Left ventricle myocardium superior (tissue), 1 donor: ENCODE measurements at places on chromosomes 6 and 20.

- DNase-seq, result no peak
These were observed 14.0 kb downstream of the RBL1 start for GRCh38 chr20:37081717-37082289.

GRCh38 chr6:164021589-164022250 is 607.2 kb downstream of the QKI start:
- DNase-seq, result no peak

DNA sequence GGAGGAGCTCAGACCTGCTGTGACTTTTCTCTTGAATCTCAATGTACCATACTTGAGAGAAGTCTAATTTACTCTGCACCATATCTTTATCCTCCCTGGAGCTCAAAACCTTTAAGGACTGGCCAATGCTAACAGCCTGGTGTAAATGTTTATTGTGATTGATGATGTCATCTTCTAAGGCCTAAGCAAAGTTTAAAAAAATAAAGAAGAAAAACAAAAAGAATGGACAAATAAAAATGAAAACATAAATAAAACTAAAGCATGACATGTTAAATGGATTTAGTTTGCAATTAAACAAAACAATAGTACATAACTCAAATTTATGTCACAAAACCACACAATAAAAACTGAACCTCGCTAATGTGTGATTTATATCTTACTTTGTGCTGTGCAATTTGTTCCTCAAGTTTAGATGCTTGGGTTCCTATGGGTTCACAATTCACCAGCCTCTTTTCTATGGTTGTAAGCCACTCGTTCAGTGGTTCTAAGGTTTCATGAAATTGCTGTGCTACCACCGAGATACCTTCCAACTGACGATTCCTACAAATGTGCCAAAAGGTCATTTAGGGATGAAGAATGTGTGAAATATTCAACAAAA is 113.0 kb downstream of the DST start:
- no peak for DNase-seq

GRCh38 chr20:24149881-24150307 is 161.3 kb upstream of the GGTLC1 start:
- DNase-seq, result peak; percentile 72

- no peak for DNase-seq
These were observed 7.8 kb downstream of the MAVS start for GRCh38 chr20:3854462-3854871.

GRCh38 chr20:2221921-2222320 is 73.9 kb upstream of the TGM3 start:
- no peak for DNase-seq

- DNase-seq, result no peak
These were observed 359.4 kb downstream of the ADGRB3 start for GRCh38 chr6:68994521-68994920.

- DNase-seq, result no peak
These were observed 15.4 kb downstream of the ENPP3 start for GRCh38 chr6:131652472-131652871.

- no peak for DNase-seq
These were observed 1.4 kb upstream of the TREML4 start for GRCh38 chr6:41226752-41227151.

GRCh38 chr6:40585223-40585622 is 1.9 kb downstream of the LRFN2 start:
- no peak for DNase-seq

DNA sequence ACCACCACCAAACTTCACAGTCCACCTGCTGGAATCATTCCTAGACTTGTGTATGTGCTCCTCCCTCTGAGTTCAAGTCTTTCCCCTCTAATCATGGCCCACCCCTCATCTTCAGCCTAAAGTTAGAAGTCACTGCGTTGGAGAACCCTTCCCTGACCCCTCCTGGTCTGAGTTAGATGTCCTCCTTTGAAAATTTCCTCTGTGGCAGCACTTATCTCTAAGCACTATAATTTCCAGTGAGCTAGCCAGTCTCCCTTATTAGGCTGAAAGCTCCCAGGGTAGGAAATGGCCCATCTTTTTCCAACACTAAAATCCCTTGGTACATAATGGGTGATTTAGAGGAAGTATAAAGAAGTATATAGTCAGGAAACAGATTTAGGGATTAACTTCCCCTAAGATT is 63.2 kb downstream of the SESN1 start:
- DNase-seq, result no peak

DNA sequence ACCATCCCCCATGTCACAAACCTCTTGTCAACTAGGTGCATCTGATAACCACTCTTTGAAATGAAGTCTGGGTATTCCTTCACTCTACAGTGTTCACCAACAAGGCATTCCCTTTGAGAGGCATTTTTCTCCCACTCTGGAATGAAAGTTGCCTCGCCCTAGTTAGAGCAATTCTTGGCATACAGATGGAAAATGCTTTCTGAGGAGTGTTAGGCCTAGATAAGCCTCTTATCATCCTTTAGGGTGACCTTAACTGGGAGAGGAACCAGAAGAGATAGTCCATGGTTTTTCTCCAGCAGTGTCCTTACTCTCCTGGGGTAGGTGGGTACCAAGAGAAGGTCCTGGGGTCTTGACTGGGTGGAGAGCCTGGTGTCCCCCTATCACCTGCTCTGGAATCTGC is 14.8 kb downstream of the CLIC5 start:
- DNase-seq, result no peak

GRCh38 chr20:17936761-17937732 is 31.5 kb downstream of the SNX5 start:
- peak; percentile 78 for DNase-seq

- DNase-seq, result no peak
These were observed 284.7 kb downstream of the CDH26 start for GRCh38 chr20:60242836-60243505.

DNA sequence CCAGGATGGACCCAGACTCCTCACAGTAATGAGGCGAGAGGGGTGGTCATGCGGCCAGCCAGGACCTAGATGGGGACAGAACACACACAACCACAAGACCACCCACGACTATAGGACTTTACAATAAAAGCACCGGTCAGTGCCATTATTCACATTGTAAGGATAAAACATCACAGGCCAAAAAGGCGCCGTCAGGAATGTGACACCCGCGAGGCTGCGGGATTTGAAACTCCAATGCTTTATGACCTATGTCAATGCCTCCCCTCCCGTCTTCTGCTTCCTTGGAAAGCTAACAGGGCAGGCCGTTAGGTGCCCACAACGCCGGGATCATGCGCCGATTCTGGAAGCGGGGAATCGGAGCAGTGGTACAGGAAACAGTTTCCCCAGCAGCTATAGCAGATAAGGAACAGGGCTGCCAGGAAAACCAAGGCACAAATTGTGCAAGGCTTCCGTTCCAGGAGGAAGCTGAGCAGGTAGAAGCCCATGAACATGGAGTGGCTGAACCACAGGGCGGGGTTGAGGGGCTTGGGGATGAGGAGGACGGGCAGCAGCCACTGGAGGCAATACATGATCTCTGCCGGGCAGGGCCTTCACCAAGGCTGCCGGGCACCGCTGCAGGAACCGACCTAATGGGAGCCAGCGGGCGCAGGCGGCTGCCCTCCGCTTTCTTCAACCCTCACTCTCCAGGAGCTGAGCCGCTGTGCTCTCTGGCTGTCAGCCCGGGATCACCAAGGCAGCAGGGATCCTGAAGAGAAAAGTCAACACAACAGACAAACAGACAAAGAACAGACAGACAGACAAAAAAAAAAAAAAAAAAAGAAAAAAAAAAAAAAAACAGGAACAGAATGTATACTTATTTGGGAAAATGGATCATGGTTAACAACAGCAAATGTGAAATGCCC is 2.2 kb upstream of the NNAT start:
- peak; percentile 81 for DNase-seq

DNA sequence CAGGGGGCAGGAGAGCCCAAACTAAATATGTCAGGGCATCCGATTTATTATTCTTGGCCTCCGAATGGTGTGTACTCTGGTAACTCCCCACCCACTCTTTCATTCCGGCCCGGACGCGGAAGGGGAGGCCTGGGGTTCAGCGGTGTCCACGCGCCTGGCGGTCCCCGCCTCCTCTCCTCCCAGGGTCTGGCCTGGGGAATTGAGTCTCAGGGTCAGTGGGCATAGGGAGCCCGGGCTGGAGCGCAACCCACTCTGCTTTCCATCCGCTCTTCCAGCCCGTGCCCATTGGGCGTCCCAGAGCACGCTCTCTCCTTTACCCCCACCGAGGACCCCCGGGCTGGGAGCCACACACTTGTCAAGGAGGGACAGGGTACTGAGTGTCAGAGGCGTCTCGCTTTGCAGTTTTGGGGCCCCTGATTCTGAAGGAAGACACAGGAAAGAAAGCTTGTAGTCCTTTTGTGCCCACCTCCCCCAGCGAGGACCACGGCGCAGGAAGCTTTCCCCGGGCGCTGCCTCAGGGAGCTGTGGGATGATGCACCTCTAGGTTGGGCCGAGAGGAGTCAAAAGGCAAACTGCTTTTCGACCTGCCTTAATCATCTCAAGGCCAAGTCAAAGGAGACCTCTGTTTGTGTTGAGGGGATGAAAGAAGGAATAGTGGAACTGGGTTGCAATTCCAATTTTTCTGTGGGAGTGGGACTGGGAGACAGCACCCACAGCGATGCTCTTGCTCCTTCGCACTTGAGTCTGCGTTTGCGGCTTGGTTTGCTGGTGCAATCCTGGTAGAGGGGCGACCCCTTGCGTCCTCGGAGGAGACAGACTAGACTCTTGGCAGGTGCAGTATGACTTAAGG is 2.5 kb downstream of the RSPO3 start:
- peak; percentile 72 for DNase-seq

GRCh38 chr6:28537509-28538140 is 11.9 kb downstream of the GPX5 start:
- no peak for DNase-seq

DNA sequence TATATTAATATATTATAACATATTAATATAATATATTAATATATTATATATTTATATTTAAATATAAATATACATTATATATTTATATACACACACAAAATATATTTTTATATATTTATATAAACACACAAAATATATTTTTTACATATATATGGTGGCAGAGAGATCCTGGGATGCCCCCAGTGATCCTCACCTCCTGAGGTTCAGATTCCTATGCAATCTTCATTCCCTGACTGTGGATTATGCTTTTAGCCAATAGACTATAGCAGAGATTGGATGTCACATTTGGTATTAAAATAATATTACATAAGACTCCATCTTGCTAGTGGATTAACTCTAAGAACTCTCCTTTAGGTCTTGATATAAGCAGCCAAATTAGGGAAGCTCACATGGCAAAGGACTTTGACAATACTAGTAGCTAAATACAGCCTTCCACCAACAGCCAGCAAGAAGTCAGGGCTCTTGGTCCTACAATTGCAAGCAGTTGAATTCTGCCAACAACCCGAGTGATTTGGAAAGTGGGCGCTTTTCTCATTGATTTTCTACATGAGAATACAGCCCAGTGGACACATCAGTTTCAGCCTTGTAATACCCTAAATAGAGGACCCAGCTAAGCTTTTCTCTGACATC is 681.0 kb downstream of the C6orf118 start:
- DNase-seq, result no peak

- no peak for DNase-seq
These were observed 31.9 kb downstream of the SLC2A12 start for GRCh38 chr6:134020543-134020942.

DNA sequence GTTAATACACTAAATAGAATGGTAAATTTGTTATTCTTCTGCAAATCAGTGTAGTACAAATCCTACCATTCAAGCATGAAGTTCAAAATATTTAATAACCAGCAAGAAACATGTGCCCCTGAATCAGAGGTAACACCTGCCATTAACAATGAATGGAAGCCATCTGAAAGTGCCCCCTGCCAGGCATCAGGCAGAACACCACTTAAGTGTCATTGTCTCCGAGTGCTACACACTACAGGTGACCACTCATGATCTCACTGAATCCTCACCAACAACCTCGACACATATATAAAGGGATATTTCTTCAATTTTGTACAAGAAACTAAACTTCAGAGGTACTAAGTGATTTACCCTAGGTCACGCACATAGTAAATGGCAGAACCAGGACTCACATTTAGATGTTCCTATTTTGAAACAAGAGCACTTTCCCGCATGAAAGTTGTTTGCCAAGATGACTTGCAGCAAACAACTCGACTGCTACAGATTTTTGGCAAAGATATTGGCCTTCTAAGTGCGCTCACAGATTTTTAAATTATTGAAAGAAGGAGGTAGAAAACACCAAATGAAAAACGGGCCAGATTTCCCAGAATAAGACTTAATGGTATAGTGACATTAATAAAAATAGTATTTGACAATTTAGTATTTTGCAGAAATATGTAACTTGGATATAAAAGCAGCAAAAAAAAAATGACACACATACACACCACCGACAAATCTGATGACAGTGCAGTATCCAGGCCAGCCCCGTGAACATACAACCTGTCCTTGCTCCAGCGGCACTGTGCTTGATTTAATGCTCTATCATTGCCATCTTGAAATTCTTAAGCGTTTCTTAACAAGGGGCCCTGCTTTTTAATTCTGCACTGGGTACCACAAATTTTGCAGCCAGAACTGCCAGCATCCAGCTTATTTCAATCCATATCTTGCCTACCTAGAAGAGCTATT is 274.5 kb downstream of the ALDH8A1 start:
- no peak for DNase-seq

- DNase-seq, result no peak
These were observed 247.9 kb downstream of the ANKRD60 start for GRCh38 chr20:57980506-57980905.
